ENCODE measurements at places on chromosomes 7 and 10. TPM values are rescaled to one million over a fixed set of nuclear protein-coding genes. Genes with fewer than 3 reads are reported as not detected.

The ZNF746 gene
- total RNA-seq: 26.4 TPM

The CC2D2B gene
- total RNA-seq: 0.75 TPM

The FZD8 gene
- 1.0 TPM for total RNA-seq

The OTUD1 gene
- total RNA-seq: 10.2 TPM

The TAS2R41 gene
- not detected for total RNA-seq

The CPN1 gene
- not detected for total RNA-seq

The PTF1A gene
- not detected for total RNA-seq

The CYP26C1 gene
- total RNA-seq: not detected

The NODAL gene
- not detected for total RNA-seq

The EBLN1 gene
- not detected for total RNA-seq

The AVPI1 gene
- total RNA-seq: 2.4 TPM

The MINDY4 gene
- 1.3 TPM for total RNA-seq

The SH2D4B gene
- total RNA-seq: not detected

DNA sequence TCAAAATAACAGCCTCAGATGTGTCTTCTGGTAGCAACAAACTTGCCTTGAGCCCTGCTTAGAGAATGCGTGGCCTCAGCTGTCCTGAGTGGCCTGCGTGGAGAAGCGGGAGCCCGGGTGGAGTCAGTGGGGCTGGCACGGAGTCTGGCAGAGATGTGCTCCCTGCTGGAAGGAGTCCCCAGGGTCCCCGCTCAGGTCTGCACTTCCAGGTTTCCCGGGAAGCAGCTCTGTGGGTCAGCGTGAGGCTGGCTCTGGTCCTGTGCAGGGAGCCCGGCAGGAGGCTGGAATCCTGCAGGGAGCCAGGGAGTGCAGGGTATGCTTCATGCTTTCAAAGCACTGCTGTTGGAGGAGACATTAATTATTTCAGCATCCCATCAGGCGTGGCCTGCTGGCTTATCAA is 10.1 kb downstream of the CPSF4 start:
- DNase-seq: no peak

- no peak for DNase-seq
These were observed 8.5 kb downstream of the GPER1 start for GRCh38 chr7:1096156-1097119.

DNA sequence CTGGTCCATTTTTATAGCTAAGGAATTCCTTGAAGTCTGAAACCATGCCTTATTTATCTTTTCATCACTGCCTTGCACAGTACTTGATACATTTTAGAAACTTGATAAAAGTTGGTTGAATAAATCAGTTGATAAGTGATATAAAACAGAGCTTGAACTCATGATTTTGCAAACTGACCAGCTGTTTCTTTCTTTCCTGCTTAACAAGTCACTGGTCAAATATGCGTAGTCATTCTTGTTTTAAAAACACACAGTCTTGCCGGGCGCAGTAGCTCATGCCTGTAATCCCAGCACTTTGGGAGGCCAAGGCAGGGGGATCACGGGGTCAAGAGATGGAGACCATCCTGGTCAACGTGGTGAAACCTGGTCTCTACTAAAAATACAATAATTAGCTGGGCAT is 6.3 kb downstream of the TPST1 start:
- DNase-seq: no peak

- no peak for DNase-seq
These were observed 1324.5 kb downstream of the XPNPEP1 start for GRCh38 chr10:108598831-108599230.

DNA sequence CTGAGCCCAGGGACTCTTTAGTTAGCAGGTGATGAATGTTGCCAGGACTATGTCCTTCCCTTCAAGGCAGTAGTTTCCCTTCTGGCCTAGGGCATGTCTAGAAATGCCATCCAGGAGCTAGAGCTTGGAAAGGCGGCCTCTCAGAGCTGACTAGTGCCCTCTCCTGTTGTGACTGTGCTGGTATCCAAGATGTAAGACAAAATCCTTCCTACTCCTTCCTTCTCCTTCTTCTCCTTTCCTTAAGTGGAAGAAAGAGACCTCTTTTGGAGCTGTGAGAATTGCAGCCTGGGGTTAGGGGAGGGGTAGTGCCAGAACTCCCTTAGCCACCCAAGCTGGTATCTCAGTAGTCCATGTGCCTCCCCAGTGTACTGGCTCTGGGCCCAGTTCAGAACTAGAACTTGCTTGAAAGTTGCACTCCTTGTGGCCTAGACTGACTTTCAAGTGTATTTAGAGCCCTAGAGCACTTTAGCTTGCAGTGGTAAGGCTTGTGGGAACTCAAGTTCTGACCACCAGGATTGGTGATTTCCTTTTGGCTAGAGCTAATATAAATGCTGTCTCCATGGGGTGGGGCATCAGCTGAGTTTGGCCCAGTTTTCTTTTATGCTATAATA is 118.8 kb downstream of the NPSR1 start:
- DNase-seq: no peak

DNA sequence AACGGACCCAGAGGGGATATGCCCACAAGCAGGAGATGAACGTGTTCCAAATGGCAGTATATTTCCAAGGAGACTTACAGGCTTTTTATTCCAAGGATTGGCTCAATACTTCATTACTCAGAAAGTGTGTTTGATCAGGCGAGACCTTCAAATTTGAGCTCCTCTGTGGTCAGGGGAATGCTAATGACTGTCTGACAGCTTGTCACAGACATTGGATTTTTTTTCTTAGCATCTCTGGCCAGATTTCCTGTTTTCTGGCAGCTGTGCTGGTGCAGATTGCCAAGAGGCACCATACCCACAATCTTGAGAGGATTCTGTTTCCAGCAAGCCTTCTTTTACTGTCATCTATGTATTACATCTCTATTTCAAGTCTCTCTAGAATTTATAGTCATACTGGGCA is 93.8 kb downstream of the C1GALT1 start:
- no peak for DNase-seq

DNA sequence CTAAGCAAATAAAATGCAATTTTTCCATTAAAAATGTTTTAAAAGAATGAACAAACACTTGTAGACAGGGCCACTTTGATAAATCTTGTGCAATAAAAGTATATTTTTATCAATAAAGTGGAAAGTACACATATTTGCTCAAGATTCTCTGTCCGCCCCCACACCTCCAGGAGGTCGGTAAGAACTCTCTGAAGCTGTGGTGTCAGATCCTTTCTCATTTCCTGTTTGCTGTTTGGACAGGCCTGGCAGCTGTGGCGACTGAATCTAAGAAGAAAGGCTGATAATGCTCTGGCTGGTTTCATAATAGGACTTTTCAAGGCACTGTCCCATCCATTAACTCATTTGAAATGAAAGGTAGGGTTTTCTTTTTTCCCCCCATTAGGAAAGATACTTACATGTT is 15.3 kb upstream of the ASB4 start:
- DNase-seq: no peak

DNA sequence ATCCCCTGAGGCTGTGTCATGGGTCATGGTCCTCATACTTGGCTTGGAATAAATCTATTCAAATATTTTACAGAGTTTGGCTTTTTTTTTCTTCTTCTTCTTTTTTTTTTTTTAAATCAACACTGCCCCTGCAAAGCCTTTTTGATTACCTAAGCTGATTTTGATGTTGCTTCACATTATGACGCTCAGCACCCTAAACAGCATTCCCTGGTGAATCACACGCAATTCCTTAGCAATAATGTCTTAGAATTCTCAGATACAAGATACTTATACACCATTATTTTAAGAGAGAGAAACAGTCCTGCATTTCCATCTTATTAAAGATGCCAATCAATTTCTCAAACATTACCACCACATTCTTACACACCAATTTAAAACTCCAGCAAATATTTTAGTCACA is 323.7 kb upstream of the IGFBP3 start:
- DNase-seq: no peak

DNA sequence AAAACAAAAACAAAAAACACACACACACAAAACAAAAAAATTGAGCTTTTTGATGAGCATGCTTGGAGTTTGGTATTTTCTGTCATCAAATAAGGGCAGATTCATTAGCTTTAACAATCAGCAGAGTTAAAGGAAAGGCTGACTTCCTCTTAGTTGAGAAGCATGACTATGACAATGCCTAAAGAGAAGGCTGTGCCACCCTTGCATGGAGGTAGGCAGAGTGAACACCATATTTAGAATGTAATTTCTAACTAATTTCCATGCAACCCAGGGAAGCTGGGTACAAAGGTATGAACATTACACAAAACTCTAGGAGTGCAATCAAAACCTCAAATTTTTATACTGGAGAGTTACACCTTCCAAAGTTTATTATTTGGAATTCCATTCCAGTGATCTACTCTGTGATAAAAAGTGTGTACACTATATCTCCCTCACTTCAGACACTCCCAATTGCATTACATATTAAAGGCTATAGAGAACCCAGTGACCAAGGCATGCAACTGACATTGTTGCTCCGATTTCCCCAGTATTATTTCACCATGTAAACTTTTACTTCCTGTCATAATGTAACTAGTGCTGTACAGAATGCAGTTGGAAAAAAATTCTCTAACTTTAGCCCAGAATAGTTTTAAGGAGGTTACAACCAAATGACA is 9.4 kb upstream of the CYCS start:
- no peak for DNase-seq

- DNase-seq: no peak
These were observed 39.0 kb upstream of the SLC39A12 start for GRCh38 chr10:17912754-17913153.

- DNase-seq: no peak
These were observed 30.6 kb upstream of the TAX1BP1 start for GRCh38 chr7:27709137-27710075.

DNA sequence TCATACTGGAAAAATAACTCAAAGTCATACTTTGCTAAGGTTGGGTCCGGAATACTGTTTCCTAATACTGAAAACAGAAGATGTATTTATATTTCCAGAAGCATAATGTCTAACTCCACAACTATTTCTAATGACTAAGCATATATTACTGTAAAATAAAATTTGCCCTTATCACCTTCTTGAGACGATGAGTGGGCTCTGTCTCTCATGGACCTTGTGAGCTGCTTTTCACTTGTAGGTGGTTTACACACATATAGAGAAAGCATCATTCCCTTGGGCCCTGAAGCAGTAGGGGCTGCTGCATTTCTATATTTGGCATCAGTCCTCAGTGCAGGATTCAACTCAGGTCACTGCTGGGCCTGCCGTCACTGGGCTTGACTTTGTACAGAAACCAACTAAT is 10.7 kb upstream of the FAM13C start:
- no peak for DNase-seq

DNA sequence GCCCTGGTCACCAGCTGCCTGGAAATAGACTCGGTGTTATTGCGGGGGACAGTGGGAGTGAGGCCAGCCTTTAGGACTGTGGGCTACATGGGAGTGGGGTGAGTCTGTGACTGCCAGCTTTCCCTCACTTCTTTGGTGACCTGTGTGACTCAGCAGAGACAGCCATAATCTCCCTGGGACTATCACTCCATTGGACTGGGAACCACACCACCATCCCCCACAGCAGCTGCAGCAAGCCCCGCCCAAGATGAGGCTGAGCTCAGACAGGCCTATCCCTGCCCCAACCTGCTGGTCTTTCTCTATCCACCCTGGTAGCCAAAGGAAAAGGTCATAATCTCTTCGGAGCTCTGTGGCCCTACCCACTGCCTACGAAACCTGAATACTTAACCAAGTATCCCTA is 263.2 kb downstream of the FZD1 start:
- no peak for DNase-seq

- DNase-seq: no peak
These were observed 32.7 kb downstream of the DPY19L1 start for GRCh38 chr7:35004531-35005095.

DNA sequence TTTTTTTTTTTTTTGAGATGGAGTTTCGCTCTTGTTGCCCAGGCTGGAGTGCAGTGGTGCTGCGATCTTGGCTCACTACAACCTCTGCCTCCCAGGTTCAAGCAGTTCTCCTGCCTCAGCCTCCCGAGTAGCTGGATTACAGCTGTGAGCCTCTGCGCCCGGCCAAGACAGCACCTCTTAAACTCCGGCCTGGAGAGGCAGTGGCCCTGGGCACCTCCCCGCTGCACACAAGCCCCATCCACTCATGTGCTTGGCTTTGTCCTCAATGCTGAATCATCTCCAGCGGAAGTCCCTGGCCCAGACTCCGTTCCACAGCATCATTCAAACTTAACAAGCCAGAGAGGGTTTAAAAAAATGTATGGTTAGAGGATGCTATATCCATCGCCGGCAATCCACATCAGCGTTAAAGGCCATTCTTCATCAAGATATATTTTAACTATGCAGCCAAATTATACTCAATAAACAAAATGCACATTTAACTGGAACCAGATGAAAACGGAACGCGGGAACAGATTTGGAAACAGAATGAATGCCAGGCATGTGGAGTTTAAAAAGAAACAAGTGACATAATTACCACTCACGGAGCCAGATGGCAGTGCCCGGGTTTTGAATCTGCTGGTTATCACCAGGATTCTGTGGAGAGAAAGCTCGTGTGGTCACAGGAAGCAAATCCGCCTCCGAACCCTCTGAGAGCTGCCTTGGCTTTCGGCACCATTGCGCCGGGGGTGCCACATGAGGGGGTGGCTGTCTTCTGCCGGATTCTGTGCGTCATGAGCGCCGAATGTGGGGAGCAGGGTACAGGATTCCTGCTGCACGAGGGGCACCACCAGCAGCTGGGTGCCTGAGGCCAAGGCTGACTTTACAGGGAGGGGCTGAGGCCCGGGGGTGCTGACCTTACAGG is 45.6 kb upstream of the CFAP46 start:
- DNase-seq: no peak

GRCh38 chr10:125584954-125585353 is 98.0 kb downstream of the TEX36 start:
- DNase-seq: no peak

DNA sequence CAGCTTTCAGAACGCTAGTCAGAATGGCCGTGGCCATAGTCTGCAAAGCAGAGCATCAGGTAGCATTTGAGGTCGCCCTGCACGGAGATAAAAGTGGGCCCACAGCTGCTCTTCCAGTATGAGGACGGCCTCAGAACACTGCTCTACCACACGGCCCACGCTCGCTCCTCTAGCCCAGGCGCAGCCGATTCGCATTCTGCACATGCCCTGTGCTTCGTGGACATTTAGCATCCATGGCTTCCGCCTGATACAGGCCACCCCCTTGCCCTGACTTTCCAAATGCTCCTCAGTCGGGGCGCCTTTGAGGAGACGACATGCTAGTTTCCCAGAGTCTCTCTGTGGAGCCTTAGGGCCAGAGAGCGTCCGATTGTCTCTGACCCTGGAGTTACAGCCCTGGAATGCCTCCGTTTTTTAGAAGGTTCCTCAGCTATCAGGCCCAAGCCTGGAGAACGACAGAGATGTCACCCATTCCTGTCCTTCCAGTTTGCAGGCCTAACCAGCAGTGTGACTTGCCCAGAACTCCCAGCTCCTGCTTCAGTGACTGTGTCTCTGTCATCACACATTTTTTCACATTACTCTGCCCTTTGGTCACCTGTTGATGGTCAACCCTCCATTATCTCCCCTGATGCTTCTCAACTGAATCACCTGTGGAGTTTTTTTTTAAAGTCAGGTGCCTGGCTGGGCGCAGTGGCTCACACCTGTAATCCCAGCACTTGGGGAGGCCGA is 14.3 kb downstream of the STRA8 start:
- no peak for DNase-seq

DNA sequence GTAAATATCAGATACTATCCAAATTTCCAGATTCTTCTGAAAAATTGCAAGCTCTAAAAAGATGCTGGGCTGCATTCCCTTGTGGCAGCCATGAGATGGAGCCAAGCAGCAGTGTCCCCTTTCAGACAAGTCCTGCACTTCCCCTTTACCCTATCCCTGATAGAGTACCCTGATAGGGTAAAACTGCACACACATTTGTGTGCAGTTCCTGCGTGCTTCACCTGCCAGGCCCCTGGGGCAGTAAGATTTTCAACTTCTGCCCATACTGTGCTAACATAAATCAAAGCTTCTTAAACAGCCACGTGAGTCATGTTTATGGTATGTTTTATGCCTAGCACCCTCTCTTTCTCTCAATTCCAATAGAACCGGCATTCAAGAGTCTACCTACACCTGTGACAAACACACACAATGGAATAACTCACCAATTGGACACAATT is 52.2 kb downstream of the IFIT5 start:
- no peak for DNase-seq
